ACHN (cell line): ENCODE measurements at places on chromosomes 6 and 20.

DNA sequence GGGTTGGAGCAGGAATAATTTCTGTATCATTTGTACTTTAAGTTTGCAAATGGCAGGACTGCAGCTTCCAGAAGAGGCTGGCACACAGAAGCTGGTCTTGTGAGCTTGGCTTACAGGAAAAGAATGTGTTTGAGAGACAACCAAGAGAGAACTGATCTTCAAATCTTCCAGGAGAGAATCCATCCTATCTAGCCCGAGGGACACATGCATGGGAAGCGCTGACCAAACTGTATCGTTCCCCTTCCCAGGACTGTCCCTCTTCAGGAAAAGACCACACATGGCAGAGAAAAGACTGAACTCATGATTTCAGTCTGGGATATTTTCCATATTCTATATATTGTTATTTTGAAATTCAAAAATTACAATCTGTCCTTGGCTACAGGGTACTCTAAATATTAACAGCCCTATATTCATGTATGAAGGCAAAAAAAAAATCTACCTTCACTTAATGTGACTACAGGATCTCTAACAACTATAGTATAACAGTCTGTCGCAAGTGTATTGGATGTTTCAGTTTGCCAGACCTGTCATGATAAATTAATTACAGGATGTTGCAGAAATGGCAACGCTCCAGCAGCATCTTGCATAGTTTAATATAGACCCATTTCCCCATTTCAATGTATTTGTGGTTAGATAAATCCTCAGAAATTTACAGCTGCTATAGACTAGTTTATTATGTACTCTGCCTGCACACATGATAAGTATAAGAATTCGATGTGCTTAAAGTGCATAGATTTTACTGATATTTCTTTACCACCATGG, 99.4 kb downstream of the MYB start:
- no peak for DNase-seq

- no peak for DNase-seq
Measured at GRCh38 chr6:32096394-32097258, 12.5 kb downstream of the TNXB start.

DNA sequence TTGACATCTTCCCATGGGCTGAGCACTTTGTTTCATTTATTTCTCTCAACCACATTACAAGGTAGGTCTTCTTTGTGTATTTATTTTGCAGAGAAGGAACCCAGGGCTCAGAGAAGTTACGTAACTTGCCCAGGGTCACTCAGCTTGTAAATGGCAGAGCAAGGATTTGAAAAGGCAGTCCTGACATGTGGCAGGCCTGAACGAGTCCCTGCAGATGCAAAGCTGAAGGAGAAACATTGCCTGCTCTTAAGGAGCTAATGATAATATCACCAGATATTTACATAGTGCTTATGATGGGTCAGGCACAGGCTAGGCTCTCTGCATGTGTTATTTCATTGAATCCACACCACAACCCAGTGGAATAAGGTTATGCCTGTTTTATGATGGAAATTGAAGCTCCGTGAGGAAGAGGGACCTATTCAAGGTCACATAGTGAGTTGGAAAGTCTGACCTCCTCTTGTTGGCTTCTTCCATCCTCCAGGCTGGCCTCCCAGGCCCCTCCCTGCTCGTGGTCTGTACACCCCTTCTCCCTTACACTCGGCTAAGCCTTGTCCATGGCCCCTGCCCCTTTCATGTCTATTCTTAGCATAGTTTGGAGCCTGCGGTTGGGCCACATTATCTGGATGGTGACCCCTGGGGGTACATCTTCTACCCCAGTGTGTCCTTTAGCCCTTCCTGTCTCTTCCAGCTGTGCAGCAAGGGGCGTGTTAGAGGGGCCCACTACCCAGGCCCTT, 12.5 kb downstream of the MYH7B start:
- DNase-seq: no peak

- no peak for DNase-seq
Measured at GRCh38 chr6:157563611-157564284, 182.8 kb downstream of the ZDHHC14 start.

DNA sequence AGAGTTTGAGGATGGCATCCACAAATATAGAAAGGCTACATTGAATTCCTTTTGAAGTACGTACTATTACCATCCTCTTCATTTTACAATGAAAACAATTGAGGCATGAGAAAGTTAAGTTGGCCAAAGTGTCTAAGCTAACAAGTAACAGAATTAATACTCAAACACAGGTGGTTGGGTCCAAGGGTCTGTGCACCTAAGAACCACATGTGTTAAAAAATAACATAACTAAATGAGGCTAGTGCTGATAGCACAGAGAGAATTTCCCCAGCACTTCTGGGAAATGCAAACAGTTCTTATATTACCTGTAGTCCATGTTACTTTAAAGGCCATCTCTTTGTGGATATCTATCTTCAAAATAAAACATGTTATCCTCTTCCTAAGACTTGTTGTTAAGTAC, 10.5 kb upstream of the KHDRBS2 start:
- no peak for DNase-seq

GRCh38 chr20:18773566-18773965, 40.0 kb upstream of the SCP2D1 start:
- DNase-seq: no peak

DNA sequence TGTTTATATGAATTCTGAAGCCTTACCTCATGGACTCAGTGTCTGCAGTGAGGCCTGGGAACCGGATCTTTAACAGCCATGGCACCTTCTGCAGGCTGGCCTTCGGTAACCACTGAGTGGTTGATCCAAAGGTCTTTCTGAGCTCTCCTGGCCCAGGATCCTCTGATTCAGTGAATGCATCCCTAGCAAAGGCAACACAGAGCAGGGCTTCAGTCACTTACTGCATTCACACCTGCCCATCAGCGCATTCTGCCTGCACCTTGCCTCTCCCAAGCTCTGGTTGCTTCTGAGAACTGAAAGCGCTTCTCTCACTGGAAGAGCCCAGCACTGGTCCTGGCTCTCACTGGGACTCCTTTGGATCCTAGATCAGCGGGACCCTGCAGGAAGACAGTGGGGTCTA, 8.4 kb upstream of the CST9 start:
- no peak for DNase-seq

DNA sequence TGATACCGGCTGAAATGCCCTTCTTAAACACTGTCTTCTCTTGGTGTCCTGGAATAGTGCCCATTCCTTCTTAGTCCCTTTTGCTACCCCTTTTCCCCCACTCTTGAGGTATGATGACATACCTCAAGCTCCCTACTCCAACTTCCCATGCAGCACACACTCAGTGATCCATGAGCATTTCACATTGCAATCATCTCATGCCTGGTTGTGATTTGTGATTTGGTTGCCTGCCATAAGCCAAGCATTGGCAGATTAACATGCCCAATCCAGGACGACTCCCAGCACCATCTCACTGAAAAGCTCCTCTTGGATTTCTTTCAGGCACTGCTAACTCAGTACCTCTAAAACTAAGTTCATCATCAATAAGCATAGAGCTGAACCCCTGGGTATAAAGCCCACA, 14.7 kb upstream of the PTPRA start:
- DNase-seq: no peak
